ENCODE measurements at places on chromosomes 1 and 21.

- DNase-seq: no peak
These were observed 2.7 kb downstream of the IL10RB start for GRCh38 chr21:33268737-33269441.

GRCh38 chr1:93000751-93001175 is 39.5 kb upstream of the DIPK1A start:
- no peak for DNase-seq

DNA sequence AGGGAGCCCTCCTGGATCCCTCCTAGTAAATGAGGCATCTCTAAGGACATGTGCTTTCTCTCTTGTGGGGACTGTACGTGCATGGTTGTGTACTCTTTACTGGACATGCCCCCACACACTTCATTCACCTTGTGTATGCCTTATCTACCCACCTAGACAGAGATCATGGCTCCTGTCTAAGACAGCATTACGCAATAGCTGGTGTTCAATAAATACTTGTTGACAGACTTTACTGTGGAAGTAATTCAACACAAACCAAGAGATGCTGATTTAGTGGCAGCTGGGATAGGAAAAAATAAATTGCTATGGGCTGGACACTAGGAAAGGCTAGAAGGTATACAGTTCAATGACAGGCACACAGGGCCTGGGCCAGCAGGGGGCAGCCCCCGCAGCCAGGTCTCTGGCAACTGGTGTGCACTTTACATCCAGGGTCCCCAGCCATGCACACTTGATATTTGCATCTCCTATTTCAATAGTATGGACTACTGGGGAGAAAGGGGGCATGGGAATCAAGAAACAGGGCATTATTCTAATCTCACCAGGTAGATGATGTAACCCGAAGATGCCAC is 24.2 kb downstream of the TRABD2B start:
- DNase-seq: no peak

- DNase-seq: no peak
These were observed 77.7 kb downstream of the MAP3K7CL start for GRCh38 chr21:29208044-29208681.

- DNase-seq: no peak
These were observed 4.8 kb downstream of the KIAA1614 start for GRCh38 chr1:180917306-180918065.

GRCh38 chr1:62906428-62906886 is 122.5 kb downstream of the ATG4C start:
- no peak for DNase-seq

DNA sequence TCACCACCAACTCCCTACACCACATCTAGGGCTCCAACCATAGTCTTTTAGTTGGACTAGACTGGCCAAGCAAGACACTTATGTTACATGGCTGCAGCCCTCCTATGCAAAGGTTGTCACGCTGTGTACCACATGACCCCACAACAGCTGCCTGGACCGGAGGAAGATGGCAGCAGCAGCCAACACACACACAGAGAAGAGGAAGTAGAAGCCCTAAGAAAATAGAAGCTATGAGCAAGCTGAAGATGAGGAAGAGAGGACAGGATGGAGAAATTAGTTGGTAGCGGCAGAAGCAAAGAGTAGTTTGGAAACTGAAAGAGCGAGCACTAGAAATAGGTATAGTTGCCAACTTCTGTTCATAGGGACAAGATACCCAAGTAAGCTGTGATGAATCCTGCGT is 60.8 kb upstream of the RALGPS2 start:
- no peak for DNase-seq

GRCh38 chr1:156958247-156958714 is 37.8 kb downstream of the LRRC71 start:
- DNase-seq: no peak

Data from epithelial cell of proximal tubule (primary cell).